ENCODE measurements at places on chromosomes 1 and 21.

GRCh38 chr1:98323906-98324358 lies 337.6 kb upstream of the SNX7 start:
- peaks cover 38% of the 10 kb centered on the region for H3K4me1 ChIP-seq
- H3K36me3 ChIP-seq: no peaks in the 10 kb centered on the region
- DNase-seq: no peak
- H3K27me3 ChIP-seq: no peaks in the 10 kb centered on the region
- H3K27ac ChIP-seq: no peak overlapping the region
- H3K4me3 ChIP-seq: no peak overlapping the region

DNA sequence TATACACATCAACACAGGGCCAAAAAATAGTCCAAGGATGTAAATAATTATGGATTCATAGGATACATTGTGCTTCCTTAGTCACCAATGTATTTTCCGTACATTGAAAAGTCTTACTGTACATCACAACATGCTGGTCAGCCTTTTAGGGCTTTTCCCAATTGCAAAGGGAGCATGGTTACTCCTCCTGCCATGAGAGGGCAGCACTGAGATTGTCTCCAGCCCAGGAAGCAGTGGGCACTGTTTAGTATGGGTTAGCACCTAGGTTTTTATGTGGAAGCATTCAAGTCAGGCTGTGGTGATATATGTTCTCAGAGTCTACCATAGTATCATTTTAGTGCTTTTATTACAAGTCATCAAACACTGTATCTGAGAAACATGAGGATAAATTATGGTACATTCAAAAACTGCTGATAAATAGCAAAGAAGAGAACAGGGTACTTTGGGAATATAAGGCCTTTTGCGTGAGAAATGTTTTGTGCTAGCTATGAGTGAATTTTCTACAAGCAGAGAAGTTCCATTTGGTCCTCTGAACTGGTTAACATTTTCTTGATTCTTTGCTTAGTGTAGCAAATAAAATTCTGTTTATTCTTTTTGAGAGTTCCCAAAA lies 34.0 kb downstream of the ST6GALNAC5 start:
- no peaks in the 10 kb centered on the region for H3K4me1 ChIP-seq
- H3K27me3 ChIP-seq: no peaks in the 10 kb centered on the region
- no peak for DNase-seq
- H3K27ac ChIP-seq: no peak overlapping the region
- H3K36me3 ChIP-seq: no peaks in the 10 kb centered on the region

- DNase-seq: no peak
- no peaks in the 10 kb centered on the region for H3K27me3 ChIP-seq
- H3K36me3 ChIP-seq: no peaks in the 10 kb centered on the region
- H3K4me3 ChIP-seq: no peak overlapping the region
- H3K4me1 ChIP-seq: peaks cover 91% of the 10 kb centered on the region
Measured at GRCh38 chr1:27476237-27476636, 13.7 kb downstream of the WASF2 start.

DNA sequence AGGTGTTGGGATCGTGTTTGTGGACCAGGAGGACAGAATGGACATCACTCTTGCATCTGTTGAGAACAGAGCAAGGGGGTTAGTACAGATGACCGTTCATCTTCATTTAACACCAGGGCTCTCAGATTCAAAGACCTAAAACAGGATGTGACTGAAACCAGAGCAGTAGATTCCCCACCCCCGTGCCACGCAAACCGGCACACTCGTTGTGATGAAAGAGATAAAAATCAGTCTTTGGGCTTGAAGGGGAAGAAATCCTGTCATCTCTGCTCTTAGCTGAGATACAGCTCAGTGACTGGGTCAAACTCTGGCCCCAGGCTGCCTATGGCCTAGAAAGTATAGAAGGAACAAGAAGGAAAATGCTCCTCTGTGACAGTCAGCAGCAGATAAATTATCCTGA lies 146.2 kb upstream of the KRTAP19-8 start:
- H3K27ac ChIP-seq: no peak overlapping the region
- H3K36me3 ChIP-seq: no peaks in the 10 kb centered on the region
- no peak overlapping the region for H3K4me3 ChIP-seq
- H3K4me1 ChIP-seq: no peaks in the 10 kb centered on the region
- no peak for DNase-seq

- no peak for DNase-seq
- no peak overlapping the region for H3K27ac ChIP-seq
- no peaks in the 10 kb centered on the region for H3K4me1 ChIP-seq
- no peak overlapping the region for H3K4me3 ChIP-seq
- no peaks in the 10 kb centered on the region for H3K27me3 ChIP-seq
Measured at GRCh38 chr1:245933431-245934045, 573.5 kb downstream of the SMYD3 start.

DNA sequence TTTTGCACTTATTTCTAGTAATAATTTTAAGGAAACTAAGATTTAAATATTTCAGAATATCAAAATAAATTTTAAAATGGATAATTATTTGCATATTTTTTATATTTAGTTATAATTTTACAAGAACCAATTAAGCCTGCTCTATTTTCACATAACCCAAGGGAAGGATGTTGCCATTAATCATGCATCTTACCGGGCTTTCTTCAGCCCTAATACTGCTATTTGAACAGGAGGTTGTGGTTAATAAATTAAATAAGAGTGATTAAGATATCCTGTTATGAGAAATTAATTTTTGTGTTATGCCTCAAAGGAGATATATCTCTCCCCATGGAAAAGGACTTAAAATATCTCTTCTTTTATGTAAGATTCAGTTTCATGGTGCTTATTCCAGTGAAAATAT lies 1415.8 kb upstream of the B3GALT2 start:
- no peak overlapping the region for H3K27ac ChIP-seq
- H3K4me1 ChIP-seq: no peaks in the 10 kb centered on the region
- no peaks in the 10 kb centered on the region for H3K36me3 ChIP-seq
- H3K27me3 ChIP-seq: no peaks in the 10 kb centered on the region
- DNase-seq: no peak

DNA sequence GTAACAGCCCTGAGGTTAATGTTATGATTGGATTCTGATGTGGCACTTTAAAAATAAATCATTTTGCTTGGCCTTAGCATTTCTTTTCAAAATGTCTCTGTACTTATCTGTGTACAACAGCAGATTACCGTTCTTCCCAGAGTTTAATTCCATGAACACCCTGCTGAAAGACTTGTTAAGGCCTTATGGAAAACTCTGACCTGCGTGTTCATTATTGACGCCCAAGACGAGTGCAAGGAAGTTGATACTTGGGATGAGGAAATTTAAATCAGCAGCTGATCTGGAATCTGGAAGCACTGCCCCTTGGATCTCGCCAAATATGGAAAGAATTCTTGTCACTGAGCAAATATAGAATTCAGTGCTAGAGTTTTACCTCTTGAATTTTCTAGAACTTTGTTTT lies 6.7 kb downstream of the ERG start:
- no peak for DNase-seq
- H3K4me1 ChIP-seq: peaks cover 17% of the 10 kb centered on the region
- no peaks in the 10 kb centered on the region for H3K27me3 ChIP-seq
- H3K36me3 ChIP-seq: no peaks in the 10 kb centered on the region
- H3K27ac ChIP-seq: no peak overlapping the region

DNA sequence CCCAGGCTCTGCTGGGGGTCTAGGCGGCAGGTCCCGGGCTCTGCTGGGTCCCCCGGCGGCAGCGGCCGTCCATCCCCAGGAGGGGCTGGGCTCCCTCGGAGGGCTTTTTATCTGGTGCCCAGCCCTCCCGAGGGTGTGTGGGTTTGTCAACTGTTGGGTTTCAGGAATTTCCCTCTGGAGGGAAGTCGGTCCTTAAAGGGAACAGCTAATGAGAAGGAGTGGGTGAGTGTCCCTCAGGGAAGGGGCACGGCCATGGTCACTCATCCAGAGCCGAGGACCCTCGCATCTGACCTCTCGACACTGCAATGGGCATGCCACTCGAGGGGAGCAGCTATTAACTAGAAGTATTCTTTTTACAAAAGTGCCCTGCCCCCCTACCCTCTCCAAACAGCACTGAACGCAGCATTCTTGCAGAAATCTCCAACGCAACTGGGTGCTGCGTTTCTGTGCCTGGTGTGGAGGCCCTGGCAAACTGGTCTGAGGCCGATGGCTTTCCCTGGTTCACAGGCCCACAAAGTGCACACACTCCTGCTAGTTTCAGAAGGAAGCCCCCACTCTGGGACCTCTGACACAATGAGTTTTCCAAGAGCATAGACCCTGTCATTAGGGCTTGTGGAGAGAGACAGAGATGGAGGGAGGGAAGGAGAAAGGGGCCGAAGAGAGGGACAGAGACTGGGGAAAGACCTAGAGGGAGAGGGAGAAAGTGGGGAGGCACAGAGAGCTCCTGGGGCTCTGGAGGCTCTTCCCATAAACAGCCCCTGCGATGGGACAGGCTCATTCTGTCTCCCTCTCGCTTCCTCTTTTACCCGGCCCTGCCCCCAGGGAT lies 1.0 kb upstream of the TSPEAR start:
- no peaks in the 10 kb centered on the region for H3K36me3 ChIP-seq
- H3K27ac ChIP-seq: no peak overlapping the region
- peaks cover 28% of the 10 kb centered on the region for H3K4me1 ChIP-seq
- H3K27me3 ChIP-seq: peaks cover 5% of the 10 kb centered on the region
- DNase-seq: peak; percentile 81

- H3K4me1 ChIP-seq: peaks cover 16% of the 10 kb centered on the region
- H3K4me3 ChIP-seq: no peak overlapping the region
- no peak overlapping the region for H3K27ac ChIP-seq
- H3K36me3 ChIP-seq: peaks cover 2% of the 10 kb centered on the region
Measured at GRCh38 chr1:53957194-53957818, 11.2 kb downstream of the LRRC42 start.

GRCh38 chr1:110264430-110264829 lies 54.3 kb downstream of the KCNC4 start:
- DNase-seq: no peak
- H3K4me3 ChIP-seq: no peak overlapping the region
- H3K4me1 ChIP-seq: no peaks in the 10 kb centered on the region

DNA sequence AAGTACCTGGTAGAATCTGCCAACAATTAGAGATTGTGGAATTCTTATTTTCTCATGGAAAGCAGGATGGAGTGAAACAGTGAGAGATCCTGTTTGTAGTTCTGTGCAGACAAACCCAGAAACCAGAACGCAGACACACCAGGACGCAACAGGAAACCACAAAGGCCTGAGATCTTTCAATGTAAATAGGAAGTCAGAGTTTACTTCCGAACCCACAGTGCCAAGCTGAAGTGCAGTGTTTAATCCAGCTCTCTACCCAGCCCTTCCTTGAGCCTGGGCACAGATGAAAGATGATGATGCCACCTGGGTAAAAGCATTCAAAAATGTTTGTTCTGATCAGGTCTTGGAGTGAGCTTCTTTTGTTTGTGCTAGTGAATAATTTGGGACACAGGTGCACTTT lies 244.2 kb upstream of the HOOK1 start:
- no peaks in the 10 kb centered on the region for H3K4me1 ChIP-seq
- H3K27ac ChIP-seq: no peak overlapping the region
- no peak for DNase-seq
- no peak overlapping the region for H3K4me3 ChIP-seq
- no peaks in the 10 kb centered on the region for H3K36me3 ChIP-seq

- no peak for DNase-seq
- no peak overlapping the region for H3K27ac ChIP-seq
- H3K4me3 ChIP-seq: no peak overlapping the region
Measured at GRCh38 chr1:33725556-33726160, 138.2 kb upstream of the HMGB4 start.

DNA sequence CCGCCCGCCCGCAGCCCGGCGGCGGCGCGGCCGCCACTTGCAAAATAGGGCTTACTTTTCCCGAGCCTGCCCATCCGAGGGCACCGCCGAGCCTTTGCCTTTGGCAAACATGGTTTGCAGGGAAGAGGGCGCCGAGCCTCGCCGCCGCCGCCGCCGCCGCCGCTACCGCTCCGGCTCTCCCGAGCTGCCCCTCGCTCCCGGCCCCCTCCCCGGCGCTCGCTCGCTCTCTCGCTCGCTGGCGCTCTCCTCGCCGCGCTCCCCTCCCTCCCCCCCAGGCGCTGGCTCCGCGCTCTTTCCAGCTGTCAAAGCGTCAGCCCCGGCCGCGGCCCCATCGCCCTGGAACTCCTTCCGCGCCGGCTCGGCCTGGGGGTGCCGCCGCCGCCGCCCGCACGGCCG lies 298 bp downstream of the SSBP3 start:
- peaks cover 72% of the 10 kb centered on the region for H3K4me1 ChIP-seq
- H3K36me3 ChIP-seq: no peaks in the 10 kb centered on the region
- peak overlapping the region; percentile 79 for H3K4me3 ChIP-seq
- DNase-seq: no peak

DNA sequence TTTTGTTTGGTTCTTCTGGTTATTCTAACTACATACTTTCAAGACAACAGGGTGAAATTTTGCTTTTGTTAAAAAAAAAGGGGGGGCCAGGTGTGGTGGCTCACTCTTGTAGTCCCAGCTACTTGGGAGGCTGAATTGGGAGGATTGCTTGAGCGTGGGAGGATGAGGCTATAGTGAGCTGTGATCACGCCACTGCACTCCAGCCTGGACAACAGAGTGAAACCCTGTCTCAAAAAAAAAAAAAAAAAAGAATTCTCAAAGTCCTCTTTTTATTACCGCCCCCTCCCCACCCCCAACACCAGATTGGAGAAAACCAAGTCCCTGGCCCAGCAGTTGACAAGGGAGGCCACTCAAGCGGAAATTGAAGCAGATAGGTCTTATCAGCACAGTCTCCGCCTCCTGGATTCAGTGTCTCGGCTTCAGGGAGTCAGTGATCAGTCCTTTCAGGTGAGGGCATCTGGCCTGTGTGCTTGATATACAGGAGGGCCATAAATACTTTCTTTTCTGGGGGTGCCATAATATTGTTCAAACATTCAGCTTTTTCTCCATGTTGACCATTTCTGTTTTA lies 50.2 kb downstream of the LAMC2 start:
- DNase-seq: peak; percentile 67
- no peak overlapping the region for H3K4me3 ChIP-seq
- H3K27ac ChIP-seq: peak overlapping the region; percentile 87
- H3K4me1 ChIP-seq: peaks cover 23% of the 10 kb centered on the region

GRCh38 chr1:67767103-67767782 lies 66.0 kb downstream of the GNG12 start:
- H3K4me3 ChIP-seq: no peak overlapping the region
- peak; percentile 78 for DNase-seq
- peak overlapping the region; percentile 65 for H3K27ac ChIP-seq
- peaks cover 24% of the 10 kb centered on the region for H3K4me1 ChIP-seq
- no peaks in the 10 kb centered on the region for H3K36me3 ChIP-seq
